Stomach (tissue), 19 donors: ENCODE measurements at places on chromosomes 3 and 15. TPM values are rescaled to one million over a fixed set of nuclear protein-coding genes. Genes with fewer than 3 reads are reported as not detected.

GRCh38 chr3:124565013-124565412 lies 165.2 kb upstream of the UMPS start:
- DNase-seq = peak; percentile 93

- no peak for DNase-seq
These were observed 7.1 kb downstream of the EIF4E3 start for GRCh38 chr3:71718072-71718471.

GRCh38 chr15:92164327-92165000 lies 229.2 kb upstream of the ST8SIA2 start:
- DNase-seq = peak; percentile 73

DNA sequence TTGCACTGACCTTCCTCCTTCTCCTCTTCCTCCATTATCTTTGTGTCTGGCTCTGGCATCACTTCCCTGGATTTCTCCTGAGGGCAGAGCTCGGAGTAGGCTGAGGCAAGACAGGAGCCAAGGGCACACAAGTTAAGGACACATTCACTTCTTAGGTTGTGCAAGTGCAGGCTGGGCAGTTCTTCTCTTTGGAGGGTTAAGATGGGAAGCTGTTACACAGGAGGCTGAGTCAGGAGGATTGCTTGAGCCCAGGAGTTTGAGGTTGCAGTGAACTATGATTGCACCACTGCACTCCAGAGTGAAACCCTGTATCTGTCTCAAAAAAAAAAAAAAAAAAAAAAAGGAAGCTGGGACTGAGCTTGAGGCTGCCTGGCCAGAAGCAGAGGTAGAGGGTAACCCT lies 176.2 kb upstream of the ANKRD28 start:
- DNase-seq = no peak

DNA sequence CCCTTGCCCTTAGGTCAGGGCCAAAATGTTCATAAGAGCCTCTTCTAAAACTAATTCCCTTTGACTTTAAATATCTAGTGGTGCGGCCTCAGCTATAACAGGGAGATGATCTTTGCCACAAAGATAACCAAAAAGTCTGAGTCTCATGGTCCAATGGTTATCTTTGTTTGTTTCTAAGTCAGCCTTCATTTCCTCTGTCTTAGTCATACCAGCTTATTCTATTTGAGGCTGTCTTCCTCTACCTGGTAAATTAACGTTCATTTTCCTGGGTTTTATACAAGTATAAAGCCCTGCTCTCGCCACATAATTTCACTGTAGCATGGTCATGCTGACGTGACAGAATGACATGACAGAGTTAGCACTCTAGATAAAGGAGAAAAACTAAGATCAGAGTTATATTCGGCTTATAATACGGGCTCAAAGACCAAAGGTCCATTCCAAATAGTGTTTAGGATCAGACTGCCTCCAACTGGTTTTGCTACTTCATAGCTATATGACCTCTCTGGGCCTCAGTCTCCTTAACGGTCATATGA lies 18.4 kb downstream of the ZNF860 start:
- DNase-seq = no peak

GRCh38 chr3:180932819-180933218 lies 20.3 kb downstream of the FXR1 start:
- DNase-seq = no peak

DNA sequence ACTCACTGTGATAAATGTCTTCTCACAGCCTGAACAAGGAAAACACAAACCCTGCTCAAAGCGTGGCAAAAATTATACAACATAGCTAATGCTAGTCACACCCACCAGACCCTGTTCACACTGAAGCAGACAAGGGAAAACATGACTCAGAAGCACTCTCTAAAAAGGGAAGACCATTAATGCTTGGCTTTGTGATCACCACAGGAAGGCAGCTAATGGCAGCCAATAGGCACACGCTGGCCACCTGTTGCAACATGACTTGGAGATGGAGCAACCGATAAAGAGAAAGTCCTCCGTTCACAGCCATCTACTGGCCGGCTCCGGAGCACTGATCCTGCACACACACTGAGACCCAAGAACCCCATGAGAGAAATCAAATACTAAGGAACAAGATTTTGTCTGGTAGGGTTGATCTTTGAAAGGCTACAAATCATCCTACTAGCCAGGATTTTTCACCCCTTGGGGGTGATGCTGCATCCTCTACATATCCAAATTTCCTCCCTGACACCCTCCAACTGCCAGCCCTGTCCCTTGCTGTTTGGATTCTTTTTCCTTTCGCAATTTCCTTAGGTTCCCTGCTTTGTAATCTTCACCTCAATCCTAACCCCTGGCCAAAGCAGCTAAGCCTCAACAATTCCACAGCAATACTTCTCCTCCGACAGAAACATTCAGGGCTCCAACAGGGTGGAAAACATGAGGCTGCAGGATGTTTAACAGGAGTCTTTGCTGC lies 3.2 kb downstream of the ZXDC start:
- DNase-seq = peak; percentile 76

GRCh38 chr3:171695426-171695825 lies 114.9 kb downstream of the PLD1 start:
- DNase-seq = no peak

DNA sequence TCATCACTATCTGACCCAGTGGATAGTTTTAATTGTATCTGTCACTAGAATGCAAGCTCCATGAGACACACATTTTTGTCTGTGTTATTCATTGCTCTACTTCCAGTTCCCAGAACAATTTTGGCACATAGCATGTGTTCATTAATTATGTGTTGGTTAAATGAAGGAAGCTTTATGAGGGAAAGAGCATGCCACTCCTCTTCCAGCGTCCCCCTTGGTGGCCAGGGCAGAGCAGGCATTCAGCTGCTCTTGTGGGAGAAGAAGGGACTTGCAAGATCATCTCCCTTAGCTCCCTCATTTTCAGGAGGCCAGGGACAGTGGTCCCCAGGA lies 489 bp upstream of the GALNT15 start:
- DNase-seq = no peak

- no peak for DNase-seq
These were observed 127.3 kb upstream of the MRPL3 start for GRCh38 chr3:131630097-131630496.

Gene HCN4
- not detected for polyA plus RNA-seq

Gene EBLN2
- polyA plus RNA-seq = 0.28 TPM

Gene PLSCR5
- polyA plus RNA-seq = not detected

Gene LMAN1L
- polyA plus RNA-seq = not detected

Gene SUSD5
- not detected for polyA plus RNA-seq

Gene TRPM1
- 0.15 TPM for polyA plus RNA-seq
